ENCODE measurements at places on chromosomes 3 and 15.

- no peak for DNase-seq
Observed at GRCh38 chr15:87099916-87100315, 1020.2 kb downstream of the AGBL1 start.

GRCh38 chr3:42640771-42641370, 12.6 kb upstream of the ZBTB47 start:
- no peak for DNase-seq

GRCh38 chr15:70281811-70282307, 184.1 kb upstream of the TLE3 start:
- no peak for DNase-seq

GRCh38 chr15:88299497-88299896, 43.0 kb upstream of the NTRK3 start:
- DNase-seq = no peak

Data from stimulated activated CD8-positive, alpha-beta memory T cell treated with anti-CD3 and anti-CD28 coated beads, Interleukin-2, amount 100 ng/mL, for 48 hours (primary cell).